NCI-H187 treated with DMSO at 0.1 percent for 48 hours (cell line): ENCODE measurements at places on chromosomes 2 and 18.

- no peak for DNase-seq
These were observed 242.7 kb downstream of the TMEM182 start for GRCh38 chr2:103004426-103004942.

DNA sequence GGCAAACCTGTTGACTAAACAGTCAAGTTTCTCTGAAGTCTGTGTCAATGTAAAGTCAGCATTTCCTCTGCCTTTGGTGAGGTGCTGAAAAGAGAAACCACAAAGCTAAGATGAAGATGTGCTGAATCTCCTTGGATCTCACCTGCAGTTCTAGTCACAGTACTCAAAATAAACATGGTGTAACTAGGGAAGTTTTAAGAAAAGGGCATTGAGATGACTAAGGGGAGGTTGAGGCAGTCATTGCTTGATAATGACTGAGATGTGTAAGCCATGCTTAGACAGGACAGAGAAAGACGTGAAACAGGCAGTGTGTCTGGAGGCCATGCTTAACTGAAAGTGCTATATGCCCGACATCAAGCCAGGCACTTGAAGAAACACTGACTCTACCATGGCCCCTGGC lies 1010.0 kb upstream of the CELF4 start:
- no peak for DNase-seq

GRCh38 chr2:85590950-85591349 lies 4.6 kb upstream of the RNF181 start:
- DNase-seq = no peak

DNA sequence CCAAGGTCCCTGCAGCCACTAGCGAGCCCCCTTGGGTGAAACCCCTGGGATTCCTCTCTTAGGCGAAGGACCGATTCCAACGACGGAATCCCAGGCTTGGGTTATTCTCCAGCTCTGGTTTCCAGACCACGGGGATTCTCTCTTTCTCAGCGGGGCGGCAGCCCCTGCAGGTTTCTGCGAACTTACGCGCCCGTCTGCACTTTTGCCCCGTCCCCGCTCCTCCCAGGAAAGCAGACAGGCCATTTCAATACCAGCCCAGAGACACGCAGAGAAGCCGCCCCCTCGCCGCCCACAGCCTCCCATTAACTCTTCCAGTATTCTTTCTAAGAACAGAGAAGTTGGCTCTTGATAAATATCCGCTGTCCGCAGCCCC lies 1.2 kb downstream of the CBLN2 start:
- no peak for DNase-seq

DNA sequence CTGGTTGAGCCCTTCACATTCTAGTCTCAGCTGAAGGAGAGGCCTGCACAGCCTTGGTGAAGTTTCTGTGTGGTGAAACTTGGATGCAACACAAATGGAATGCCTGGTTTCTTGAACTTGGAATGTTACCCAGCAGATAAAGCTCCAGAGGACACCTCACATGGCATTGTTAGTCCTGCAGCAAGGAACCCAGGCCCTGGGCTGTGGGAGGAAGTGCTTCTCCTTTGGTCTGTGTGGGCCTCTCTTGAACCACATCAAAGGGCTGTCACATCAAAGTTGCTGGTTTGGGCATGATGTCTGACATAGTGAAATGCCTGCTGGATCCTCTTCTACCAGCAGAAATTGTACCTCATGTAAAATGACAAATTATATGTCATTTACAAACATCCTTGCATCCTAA lies 198.5 kb downstream of the FHOD3 start:
- DNase-seq = no peak

DNA sequence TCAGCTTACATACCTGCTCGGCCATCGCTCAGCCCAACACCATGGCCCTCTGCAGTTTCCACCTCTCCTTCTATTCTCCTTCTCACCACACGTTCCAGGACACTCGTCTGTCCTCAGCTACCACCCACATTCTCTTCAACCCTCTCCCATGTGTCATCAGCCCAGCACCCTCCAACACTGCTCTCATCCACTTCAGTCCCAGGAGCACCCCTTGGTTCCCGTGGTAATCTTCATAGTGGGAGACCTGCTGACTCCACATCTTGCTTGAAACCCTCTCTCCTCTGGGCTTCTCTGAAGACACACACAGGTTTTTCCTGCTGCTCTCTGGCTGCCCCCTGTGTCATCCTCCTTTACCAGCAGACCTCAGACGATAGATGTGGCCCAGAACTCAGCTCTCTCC lies 228.7 kb downstream of the GBX2 start:
- no peak for DNase-seq

DNA sequence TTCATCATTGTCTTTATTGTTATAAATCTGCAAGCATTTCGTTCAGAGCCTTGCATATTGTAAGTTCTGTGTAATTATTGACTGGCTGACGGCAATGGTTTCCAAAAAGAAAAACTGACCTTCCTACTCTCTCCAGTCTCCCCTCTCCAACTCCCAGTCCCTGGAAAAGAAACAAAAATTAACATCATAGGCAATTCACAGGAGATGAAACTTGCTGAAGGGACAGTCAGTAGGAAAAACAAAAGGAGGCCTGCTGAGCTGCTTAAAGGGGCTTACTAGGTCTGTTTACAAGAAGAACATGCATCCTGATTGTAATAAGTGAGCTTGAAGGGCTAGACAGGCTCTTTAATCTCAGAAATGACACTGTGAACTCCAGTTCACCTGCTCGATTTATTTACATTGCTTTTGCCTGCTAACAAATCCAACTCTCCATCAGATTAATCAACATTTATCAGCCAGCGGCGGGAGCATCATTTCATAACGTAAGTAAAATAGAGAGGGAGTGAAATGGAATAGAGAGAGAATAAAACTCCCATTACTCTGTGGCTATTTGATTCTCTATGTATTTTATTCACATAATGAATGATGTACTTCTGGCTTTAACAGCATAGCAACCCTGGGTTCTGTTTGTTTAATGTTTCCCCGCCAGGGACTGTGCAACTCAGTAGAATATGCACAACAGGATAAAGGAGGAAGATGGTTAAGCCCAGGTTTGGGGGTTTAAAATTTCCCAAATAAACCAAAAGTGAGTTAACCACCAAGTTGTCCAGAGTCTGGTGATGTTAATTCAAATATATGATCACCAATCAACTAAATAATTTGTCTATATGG lies 256.7 kb upstream of the SETBP1 start:
- no peak for DNase-seq

DNA sequence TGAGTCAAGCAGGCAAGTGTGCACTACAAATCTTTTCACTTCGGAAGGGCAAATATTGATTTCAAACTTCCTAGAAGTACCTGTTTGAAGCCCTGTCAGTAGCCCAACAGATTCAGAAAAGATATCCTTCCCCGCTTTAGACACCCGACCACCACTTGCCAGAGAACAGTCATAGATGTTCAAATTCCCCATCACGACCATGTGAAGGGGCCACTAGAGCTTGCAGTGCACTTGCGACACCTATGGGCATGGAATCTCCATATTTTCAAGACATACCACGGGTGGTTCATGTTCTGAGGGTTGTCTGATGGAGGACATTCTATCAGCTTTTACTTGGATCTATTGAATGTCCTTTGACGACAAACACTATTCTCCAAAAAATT lies 23.8 kb downstream of the GNLY start:
- DNase-seq = no peak

GRCh38 chr2:240424341-240425235 lies 10.9 kb upstream of the GPC1 start:
- DNase-seq = no peak

DNA sequence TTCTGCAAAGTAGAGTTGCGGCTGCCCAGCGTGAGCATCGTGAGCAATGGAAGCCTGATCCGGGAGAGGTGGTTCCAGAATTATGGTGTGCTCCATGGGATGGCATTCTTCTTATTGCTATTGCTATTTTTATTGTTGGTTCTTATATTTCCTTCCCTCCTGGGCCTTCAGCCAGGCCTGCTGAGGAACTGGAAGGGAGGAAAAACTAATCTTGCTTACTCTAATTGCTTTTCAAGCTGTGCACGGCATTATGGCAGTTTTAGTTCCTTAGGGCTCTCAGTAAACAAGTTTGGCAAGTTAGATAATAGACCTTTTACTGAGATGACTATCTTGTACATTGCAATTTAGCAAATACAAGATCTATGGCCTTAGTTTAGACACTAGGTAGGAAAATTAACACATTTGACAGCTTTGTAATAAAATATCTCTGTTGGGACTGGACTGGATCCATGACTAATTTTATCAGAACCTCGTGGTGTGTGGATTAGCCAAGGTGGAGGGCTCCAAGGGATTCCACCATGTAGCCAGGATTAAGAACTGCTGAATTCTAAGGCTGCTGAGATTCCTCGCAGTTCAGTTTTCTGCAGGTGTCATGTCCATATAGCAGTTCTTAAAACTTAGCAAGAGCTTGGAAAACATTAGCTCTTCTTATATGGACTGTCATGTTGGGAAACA lies 6.0 kb downstream of the RSAD2 start:
- DNase-seq = no peak

DNA sequence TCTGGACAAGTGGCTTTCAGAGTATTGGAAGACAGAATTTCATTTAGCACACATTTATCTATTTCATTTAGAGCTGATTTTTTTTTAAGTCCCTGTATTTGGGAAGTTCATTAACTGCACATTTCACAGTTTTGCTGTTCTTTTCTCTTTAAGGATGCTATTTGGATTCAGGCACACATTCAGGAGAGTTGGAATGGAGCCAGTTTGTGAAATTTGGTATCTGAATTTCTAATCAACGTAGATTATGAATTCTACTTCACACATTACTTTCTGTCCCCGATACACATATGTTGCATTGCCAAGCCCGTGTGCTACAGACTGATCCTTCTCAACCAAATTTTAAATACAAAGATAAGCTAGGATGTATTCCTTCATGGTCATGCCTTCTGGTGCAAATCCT lies 503.9 kb downstream of the IRS1 start:
- no peak for DNase-seq

DNA sequence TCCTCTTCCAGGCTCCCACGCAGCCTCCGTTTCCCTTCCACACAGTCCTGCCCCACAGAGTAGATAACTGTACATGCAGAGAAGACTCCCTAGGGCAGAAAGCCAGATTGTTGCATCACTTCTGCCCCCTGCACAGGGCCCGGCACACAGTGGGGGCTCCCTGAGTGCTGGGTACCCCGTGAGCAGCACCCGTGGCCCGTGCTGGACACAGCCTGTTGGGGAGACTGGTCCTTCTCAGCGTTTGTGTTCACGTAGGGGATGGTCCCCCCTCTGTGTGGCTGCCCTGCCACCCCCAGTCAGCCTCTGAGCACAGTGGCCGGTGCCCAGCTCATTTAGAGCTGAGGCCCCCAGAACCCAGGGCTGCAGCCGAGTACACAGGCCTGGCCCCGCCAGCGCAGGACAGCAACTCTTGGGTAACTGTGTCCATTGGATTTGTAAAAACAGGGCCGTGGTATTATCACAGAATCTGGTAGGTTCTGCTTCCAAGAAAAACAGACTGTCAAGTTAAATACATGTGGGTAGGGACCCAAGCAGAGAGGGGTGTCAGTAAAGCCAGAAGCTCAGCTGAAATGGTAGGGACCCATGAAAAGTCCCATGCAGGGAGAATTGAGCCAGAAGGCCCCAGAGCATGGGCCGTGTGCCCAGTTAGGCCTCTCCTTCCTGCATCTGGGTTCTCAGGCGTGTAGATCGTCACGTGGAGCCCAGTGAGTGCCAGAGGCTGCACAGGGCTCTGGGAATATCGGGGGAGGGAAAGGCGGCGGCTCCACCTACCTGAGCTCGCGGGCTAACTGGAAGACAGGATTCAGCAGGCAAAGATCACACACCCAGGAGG lies 257.3 kb downstream of the ATAD2B start:
- no peak for DNase-seq

- DNase-seq = no peak
These were observed 12.2 kb upstream of the SCYGR5 start for GRCh38 chr2:227654426-227654825.

GRCh38 chr2:22347306-22347705 lies 1037.7 kb upstream of the KLHL29 start:
- no peak for DNase-seq

DNA sequence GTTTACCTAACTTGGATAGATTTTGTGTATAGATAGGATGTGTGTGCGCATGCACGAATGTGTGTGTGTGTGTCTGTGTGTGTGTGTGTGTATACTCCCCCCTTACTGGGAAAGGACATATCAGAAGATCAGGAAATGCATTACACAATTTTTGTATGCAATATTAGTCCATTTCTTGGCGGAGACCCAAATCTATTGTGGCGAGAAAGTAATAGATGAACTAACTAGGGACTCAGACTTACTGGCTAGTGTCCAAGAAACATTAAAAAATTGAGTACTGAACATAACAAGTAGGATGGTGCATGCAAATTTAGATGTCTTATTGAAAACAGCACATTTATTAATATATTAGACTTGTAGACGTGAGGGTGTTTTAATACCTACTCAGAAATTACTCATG lies 1036.5 kb upstream of the FANCL start:
- no peak for DNase-seq

DNA sequence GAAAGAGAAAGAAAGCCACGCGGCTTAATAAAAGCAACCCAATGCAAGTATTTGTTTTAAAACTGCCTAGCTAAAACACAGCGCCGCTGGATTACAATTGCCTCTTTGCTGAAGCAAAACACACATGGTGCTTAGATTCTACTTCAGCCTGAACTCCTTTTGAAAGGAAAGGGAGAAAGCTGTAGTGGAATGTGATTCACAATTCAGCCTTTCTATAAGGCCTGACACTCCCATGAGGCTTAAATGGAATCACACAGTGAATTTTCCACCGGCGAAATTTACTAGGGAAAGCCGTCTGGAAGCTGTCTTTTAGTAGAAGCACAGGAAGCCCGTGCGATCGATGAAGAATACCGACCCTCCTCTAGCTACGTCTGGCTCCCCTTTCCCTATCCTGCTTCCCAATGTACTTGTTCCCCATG lies 348.0 kb downstream of the DLGAP1 start:
- no peak for DNase-seq

- DNase-seq = no peak
These were observed 42.5 kb upstream of the PPP1CB start for GRCh38 chr2:28709101-28709500.

DNA sequence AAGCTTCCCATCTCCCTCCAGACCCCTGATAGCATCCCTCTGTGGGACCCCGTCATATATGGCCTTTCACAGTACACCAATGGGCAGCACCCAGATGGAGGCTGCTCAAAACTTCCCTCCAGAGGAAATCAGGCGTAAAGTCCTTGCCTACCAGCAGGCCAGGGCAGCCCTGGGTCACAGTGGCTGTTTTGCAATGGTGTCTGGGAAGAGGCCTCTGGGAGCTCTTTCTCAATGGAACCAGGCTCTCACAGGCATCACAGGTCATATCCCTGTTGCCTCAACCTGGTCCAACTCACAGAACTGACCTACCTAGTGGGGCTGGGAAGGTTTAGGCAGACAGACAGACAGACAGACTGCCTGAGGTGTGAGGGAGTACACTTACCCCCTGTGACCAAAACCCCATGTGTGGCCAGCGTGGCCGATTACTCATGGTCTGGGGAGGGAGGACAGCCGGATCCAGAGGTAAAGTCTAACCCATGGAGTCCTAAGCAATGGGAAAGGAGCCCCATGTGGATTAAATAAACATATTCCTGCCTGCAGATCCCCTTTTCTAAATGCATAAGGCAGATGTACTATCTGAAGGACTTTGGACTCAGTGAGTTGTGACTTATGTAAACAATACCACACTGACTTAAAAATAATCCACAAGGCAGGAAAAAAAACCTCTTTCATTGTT lies 58.2 kb downstream of the BCL2L11 start:
- DNase-seq = no peak

- DNase-seq = no peak
These were observed 3.5 kb upstream of the ADNP2 start for GRCh38 chr18:80105369-80106167.

GRCh38 chr2:70078384-70078783 lies 8.9 kb upstream of the PCBP1 start:
- DNase-seq = no peak

- DNase-seq = no peak
These were observed 32.8 kb downstream of the SOCS6 start for GRCh38 chr18:70321616-70322015.
